ENCODE measurements at places on chromosomes 7 and 10. TPM values are rescaled to one million over a fixed set of nuclear protein-coding genes. Genes with fewer than 3 reads are reported as not detected.
A peak's percentile ranks its signal among the peaks of the same experiment; 100 is the strongest.

CEP55 gene
- polyA plus RNA-seq: 9.2 TPM

LIPN gene
- not detected for polyA plus RNA-seq

MUC3A gene
- polyA plus RNA-seq: 0.07 TPM

NPFFR1 gene
- 0.05 TPM for polyA plus RNA-seq

CDH23 gene
- polyA plus RNA-seq: 2.9 TPM

- DNase-seq: no peak
These were observed 38.9 kb upstream of the TOMM7 start for GRCh38 chr7:22861576-22861975.

GRCh38 chr7:89265631-89266030 is 470.1 kb upstream of the TEX47 start:
- DNase-seq: peak; percentile 2

DNA sequence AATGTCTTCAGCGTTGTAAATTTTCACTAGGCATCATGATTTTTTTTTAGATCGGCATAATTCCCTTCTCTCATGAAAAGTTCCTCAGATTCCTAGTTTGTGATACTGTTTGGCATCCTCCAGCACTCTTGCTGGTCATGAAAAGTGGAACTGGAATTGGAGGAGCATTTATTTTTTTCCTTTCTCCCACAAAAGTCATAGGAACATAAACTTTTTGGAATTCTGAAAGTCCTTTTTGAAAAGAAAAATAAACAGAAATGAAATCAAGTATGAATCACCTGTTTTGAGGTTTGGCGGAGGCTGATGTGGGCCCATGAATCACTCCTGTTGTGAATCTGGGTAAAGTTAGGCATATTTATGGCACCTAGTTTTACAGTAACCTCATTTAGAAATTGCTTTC is 17.7 kb downstream of the CACNB2 start:
- DNase-seq: no peak

DNA sequence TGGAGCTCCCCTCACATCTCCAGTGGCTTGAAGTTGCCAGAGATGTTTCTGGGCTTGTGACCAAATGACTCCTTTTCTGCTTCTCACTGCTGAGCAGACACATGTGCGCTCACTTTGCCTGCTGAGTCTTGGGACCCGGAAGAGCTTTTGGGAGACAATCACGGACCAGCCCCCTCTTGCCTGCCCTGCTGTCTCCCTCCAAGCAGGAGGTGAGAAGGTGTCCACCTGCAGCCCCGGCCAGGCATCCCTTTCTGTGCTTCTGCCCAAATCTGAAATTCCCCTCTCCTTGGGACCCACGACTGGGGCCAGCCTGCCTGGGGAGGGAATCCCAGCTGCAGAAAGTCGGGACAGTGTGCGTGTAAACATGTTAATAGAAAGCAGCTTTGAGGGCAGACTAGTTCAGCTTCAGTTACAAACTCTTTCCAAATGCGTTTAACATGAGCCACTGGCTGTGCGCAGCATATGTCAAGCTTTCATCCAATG is 31.7 kb downstream of the HTRA1 start:
- DNase-seq: peak; percentile 94

GRCh38 chr7:80145780-80146422 is 11.3 kb downstream of the GNAI1 start:
- DNase-seq: no peak

- no peak for DNase-seq
These were observed 354.5 kb upstream of the VWC2 start for GRCh38 chr7:49418963-49419362.

DNA sequence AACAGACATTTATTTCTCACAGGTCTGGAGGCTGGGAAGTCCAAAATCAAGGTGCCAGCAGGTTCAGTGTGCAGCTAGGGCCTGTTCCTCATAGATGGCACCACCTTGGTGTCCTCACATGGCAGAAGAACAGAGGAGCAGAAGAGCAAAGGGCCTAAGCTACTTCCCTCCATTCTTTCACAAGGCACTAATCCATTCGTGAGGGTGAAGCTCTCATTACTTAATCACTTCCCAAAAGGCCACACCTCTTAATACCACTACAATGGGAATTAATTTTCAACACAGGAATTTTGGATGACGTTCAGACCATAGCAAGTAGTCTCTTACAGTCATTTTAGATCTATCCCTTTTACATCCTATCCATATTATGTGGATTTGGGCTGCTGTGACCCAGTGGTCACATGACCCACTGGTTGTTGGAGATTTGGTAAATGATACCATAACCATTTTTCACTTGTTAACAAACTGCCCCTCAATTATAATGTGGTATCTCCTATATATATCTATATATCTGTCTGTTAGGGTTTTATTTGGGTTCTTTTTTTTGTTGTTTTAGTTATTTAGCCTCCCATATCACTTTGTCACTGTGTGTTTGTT is 63.4 kb downstream of the BBS9 start:
- DNase-seq: no peak

GRCh38 chr7:129832701-129833227 is 120.0 kb downstream of the UBE2H start:
- DNase-seq: no peak

DNA sequence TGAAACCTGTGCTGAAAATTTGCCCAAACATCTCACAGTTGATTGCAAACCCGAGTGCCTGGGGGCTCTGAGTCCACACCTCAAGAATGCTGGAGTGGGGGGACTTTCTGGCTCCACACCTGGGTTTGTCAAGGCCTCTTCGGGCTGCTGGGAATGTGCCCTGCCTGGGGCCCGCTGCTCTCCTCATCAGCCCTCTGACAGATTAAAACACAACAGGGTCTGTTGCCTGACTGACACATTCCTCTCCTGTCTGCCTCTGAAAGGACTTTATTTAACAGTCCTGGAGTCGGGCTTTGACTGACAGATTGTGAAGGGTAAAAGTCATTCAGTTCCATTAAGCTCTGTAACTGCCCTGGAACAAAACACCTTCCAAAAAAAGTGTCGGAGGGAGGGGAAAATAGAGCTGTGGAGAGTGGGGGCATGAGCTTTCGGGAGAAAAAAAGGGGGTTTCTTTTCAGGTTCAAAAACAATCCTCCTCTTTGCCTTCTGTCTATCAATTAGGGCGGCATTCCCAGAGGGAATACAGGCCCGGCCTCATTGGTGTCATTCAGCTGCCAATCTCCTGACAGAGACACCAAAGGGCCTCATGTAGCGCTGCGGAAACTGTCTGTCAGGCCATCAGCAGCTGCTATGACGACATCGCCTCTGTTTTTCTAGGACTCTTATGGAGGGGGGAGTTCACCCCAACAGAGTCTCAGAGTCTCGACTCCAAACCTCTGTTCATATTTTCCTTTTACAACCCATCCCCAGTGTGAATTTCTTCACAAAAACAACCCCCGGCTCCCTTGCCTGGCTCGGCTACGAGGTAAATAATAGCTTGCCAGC is 398.8 kb upstream of the NFE2L3 start:
- no peak for DNase-seq

DNA sequence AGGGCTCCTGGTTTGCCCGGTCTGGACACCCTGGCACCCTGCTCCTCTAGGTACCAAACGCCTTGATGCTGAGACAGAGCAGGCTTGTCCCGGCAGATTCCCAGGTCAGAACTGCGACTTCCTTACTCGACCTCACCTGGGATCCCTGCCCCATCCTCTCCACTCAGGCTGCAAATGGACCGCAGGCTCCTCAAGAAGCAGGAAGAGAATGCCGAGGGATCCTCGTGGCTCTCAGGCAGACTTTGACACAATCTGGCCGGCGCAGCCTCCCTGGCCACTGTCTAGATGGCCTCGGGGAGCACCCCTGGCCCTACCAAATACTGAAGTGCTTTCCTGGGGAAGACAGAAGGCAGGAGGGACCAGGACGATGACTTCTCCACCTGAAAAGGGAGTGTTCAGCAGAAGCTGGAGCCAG is 421 bp upstream of the NODAL start:
- no peak for DNase-seq

- no peak for DNase-seq
These were observed 225.3 kb downstream of the KIF20B start for GRCh38 chr10:89926736-89927135.

GRCh38 chr10:88896372-88896993 is 16.4 kb downstream of the STAMBPL1 start:
- no peak for DNase-seq

GRCh38 chr7:24854866-24855265 is 97.6 kb upstream of the GSDME start:
- DNase-seq: no peak

GRCh38 chr7:137970253-137970975 is 31.5 kb downstream of the CREB3L2 start:
- no peak for DNase-seq

- DNase-seq: no peak
These were observed 240.8 kb downstream of the BICC1 start for GRCh38 chr10:58753425-58753824.

DNA sequence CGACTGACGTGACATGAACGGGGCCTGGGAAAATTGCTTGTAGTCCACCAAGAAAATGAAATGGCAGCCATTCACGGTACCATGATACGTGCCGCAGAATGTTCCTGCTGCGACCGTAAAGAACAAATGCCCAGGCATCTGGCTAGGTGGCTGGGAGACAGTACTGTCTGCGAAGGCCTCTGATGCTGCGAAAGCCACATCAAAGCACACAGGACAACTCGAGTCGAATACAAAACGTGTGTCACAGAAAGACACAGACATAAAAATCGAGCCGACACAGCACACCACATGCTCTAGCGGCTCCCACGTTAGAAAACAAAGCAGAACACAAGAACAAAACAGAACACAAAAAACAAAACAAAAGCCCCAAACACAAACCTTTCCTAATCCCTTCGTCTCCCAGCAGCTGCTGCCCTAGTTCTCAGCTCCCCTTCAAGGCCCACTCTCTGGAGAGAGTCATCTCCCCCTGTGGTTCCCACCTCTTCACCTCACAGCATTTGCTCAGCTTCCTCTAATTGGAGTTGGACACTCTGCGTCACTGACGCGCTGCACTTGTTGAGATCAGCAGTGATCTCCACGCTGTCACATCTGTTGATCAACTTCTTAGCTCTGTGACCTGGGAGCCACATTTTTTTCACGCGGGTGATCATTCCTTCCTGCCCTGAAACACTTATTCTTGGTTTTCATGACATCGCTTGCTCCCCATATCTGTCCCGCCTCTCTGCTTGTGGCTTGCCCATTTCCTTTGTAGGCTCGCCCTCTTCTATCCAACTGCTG is 112.2 kb downstream of the CLEC2L start:
- DNase-seq: no peak

DNA sequence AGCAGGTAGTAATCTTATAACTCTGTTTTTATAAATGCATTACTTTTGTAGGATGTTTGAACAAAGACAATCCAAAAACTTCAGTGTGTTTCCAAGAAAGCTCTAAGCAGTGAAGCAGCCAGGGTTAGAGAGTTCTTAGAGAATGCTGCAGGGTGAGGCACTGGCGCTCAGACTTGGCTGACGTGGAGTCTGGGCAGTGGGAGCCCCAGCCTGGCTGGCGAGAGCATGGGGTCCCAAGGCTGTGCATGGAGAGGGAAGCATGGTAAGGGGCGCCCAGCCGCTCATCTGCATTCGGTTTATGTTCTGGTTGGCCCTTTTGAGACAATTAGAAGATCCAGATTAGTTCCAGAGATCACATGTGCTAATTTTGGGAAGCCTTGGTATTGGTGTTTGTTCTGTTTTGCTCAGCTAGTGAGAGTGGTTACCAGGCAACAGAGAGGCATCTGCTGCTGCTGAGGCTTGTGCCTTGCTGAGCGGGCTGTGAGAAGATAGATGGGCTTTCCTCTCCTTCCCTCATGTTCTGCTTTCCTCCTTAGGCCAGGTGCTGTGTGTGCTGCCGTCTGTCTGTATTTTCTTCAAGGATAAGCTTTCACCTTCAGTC is 10.3 kb downstream of the SUN1 start:
- no peak for DNase-seq
